ENCODE measurements at places on chromosomes 11 and 22. TPM values are rescaled to one million over a fixed set of nuclear protein-coding genes. Genes with fewer than 3 reads are reported as not detected.

The DTX4 gene
- 0.24 TPM for total RNA-seq

The SPDYC gene
- total RNA-seq, result not detected

The YPEL1 gene
- 2.4 TPM for total RNA-seq

DNA sequence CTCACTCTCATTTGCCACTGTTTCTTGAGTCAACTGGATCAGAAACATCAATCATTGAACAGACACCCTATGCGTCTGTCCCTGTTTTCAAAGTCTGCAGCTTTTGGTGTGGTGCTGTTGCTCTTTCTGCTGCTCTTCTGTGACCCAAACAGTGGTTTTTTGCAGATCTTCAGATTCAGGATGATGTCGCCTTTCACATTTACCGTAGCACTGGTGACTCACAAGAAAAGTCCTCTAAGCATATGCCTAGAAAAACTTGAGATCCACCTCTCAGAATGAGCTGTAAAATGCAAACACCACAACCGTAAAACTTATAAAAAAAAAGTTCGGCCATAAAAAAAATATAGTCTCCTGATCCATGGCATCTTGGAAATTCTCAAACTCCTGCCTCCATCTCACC, 400.4 kb downstream of the NTM start:
- DNase-seq, result no peak
- no peak overlapping the region for H3K27ac ChIP-seq
- H3K27me3 ChIP-seq, result no peaks in the 10 kb centered on the region
- H3K36me3 ChIP-seq, result no peaks in the 10 kb centered on the region
- H3K4me1 ChIP-seq, result no peaks in the 10 kb centered on the region

DNA sequence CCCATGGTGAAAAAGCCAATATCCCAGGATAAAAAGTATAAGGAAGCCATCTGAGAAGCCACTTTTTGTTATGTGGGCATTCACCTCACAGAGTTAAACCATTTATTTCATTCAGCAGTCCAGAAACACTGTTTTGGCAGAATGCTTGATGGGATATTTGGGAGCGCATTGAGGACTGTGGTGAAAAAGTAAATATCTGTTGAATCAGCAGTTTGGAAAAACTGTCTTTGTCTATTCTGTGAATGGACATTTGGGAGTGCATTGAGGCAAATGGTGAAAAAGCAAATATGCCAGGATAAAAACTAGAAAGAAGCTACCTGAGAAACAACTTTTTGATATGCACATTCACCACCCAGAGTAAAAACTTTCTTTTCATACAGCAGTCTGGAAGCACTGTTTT, 276.2 kb upstream of the TRIM48 start:
- no peaks in the 10 kb centered on the region for H3K4me1 ChIP-seq
- H3K27ac ChIP-seq, result no peak overlapping the region
- H3K36me3 ChIP-seq, result no peaks in the 10 kb centered on the region

GRCh38 chr11:64787526-64788320, 9.4 kb upstream of the SF1 start:
- H3K27ac ChIP-seq, result no peak overlapping the region
- H3K27me3 ChIP-seq, result no peaks in the 10 kb centered on the region
- DNase-seq, result peak; percentile 37
- no peak overlapping the region for H3K4me3 ChIP-seq
- no peaks in the 10 kb centered on the region for H3K36me3 ChIP-seq
- H3K4me1 ChIP-seq, result peaks cover 7% of the 10 kb centered on the region

DNA sequence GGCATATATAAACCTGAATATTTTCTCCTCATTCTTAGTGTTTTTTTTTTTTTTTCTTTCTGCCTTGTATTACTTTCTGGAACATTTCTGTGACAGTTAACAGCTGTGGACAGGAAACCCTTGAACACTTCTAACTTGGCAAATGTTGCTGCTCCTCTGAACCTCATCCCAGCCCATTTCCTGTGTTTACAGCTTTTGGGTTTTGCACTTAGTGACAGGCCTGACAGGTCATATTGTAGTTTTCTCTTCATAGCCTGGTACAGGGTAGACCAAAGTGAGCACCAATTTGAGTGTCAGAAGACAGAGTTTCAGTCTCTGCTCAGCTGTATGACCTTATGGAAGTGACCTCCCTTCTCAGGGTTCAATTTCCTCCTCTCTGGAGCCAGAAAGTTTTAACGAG, 91.6 kb downstream of the STIM1 start:
- H3K27ac ChIP-seq, result peak overlapping the region; percentile 53
- no peaks in the 10 kb centered on the region for H3K36me3 ChIP-seq

DNA sequence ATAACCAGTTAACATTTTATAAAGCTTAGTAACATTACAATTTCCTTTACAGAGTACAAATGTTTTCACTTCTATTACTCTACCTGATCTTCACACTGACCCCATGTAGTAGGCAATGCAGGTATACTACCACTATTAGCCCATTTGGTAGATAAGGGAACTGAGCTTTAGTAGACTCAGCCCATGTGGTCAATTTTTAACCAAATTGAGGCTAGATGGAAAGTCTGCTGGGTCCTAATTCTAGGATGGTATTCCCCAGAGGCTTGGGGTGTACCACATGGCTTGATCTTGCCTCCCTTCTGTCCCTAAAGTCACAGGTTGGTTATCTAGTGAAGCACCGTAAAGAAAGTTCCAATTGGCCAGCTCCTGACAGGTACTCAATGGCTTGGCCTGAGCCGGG, 48.2 kb downstream of the NRXN2 start:
- H3K36me3 ChIP-seq, result no peaks in the 10 kb centered on the region
- H3K27ac ChIP-seq, result no peak overlapping the region
- no peak for DNase-seq
- peaks cover 12% of the 10 kb centered on the region for H3K27me3 ChIP-seq
- H3K4me1 ChIP-seq, result no peaks in the 10 kb centered on the region

DNA sequence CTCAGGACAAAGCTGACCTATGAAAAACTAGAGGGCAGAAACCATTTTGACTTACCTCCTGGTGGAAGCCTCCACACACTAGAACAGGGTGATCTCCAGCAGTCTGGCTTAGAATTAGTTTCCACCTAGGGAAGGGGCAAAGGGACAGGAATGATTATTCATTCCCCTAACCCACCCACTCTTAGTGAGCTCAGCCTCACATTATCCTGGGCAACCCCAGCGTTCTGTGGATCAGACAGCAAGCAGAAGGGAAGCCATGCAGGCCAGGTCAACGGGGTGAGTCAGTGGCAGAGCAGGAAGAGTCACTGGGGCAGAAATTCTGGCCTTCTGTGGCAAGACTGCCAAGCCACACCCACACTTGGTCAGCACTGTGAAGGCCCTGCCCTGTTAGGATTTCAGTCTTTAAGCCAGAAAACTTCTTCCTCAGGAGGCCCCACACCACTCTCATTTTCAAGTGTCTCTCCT, 10.5 kb downstream of the NUMA1 start:
- H3K27ac ChIP-seq, result no peak overlapping the region
- peaks cover 5% of the 10 kb centered on the region for H3K4me1 ChIP-seq
- no peak for DNase-seq
- no peak overlapping the region for H3K4me3 ChIP-seq

DNA sequence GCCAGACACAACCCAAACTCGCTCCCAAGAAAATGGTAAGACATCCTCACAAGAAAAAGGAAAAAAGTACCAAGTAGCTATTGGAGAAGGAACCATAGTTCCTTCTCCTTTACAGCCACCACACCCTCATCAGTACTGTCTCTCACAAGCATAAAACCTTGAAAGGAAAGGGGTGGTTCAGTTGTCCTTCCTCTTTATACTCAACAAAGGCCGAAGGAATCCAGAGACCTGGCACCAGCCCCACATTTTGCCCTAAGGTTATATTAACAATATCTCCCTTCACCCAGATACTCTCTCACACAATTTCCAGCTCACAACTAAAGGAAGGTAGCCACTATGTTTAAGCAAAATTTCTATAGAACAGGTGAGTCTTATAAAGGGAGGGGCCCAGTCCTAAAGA, 8.5 kb downstream of the FHIP1B start:
- no peak overlapping the region for H3K4me3 ChIP-seq
- DNase-seq, result no peak
- H3K27me3 ChIP-seq, result no peaks in the 10 kb centered on the region
- peaks cover 23% of the 10 kb centered on the region for H3K36me3 ChIP-seq
- no peak overlapping the region for H3K27ac ChIP-seq
